Muscle of arm (tissue), 14 donors: ENCODE measurements at places on chromosomes 13 and 19.

DNA sequence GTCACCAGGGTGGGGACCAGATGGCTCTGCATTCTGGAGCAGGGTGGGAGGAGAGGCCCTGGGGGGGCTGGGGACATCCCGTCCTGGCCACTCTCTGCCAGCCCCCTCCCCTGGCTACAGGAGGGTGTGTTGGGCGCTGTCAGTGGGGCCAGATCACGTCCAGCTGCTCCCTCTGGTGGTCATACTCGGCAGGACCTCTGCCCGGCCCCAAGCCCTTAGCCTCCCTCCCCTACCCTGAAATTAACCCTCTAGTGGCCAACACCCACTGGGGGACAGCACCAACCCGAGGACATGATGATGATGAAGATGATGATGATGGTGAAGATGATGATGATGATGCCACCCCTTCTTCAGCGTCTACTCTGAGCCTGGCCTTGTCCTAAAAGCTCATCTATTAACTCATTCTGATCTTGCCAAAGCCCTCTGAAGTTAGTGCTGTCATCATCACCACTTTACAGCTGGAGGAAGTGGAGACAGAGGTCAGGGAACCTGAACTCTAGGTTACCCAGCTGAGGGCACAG, 590 bp upstream of the LGI4 start:
- peak; percentile 92 for DNase-seq

DNA sequence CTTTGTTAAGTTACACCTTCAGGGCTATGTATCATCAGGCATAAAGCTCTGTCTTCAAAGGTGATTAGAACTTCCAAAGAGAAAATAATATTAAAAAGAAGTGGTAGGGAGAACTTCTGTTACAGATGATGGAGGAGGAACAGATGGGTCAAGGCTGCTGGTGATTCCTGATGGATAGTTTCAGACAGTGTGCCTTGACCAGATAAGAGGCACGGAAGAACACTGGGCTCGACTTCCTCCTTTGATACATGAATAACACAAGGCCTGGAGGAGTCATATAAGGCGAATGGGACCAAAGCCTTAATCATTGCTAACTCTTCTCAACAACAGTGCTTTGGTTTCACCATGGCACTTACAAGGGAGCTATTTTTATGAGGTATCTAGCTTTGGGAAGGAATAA, 128.1 kb upstream of the RXFP2 start:
- no peak for DNase-seq

DNA sequence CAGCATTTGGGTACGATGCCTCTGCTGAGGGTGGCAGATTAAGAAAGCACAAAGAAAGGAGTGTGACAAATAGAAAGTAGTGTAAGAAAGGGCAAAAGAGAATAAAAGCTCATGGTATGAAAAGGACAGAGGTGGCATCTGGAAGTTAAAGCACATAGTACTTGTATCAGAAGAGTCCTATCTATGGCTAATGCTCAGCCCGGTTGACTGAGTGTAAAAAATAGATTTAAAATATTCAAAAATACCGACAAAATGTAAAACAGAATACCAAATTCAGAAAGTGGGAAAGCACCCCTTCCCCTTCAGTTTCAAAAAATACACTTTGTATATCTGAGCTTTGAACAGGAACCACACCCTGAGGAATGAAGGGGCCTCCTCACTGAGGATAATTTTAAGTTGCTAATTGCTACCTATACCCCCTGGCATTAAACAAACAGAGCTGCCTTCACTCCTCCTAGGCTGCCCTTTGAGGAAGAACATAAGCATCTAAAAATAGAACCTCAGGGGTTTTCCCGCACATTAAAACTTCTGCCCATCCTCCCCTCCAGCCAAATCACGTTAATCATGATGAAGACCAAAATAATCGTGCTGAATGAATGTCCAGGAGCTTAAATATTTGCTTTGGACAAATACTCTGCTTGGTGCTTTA, 43.3 kb downstream of the DLEU7 start:
- DNase-seq, result no peak

GRCh38 chr19:16002406-16003384, 53.9 kb downstream of the OR10H4 start:
- no peak for DNase-seq

GRCh38 chr19:39996218-39996810, 546 bp upstream of the ZNF546 start:
- peak; percentile 49 for DNase-seq

- DNase-seq, result peak; percentile 27
Observed at GRCh38 chr13:72763411-72763810, 18.3 kb downstream of the DIS3 start.

DNA sequence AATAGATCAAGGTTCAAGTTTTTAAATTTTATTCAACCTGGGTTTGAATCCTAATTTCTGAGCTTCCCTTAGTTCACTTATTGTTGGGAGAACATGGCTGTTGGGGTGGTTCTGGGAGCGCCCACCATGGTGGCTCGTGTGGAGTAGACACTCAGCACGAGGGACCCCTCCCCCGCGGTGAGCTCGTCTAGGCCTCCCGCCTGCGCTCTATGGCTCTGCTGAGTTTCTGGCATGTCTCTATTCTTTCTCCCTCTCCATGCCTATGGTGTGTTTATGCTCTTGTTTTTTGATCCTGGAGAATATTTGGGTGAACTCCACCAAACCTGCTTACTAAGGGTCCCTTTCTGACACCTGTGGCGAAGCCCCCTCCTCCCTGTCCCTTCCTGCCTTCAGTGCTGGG, 1.6 kb upstream of the EPN1 start:
- no peak for DNase-seq

GRCh38 chr19:51123381-51123800, 1.3 kb upstream of the SIGLEC9 start:
- no peak for DNase-seq

DNA sequence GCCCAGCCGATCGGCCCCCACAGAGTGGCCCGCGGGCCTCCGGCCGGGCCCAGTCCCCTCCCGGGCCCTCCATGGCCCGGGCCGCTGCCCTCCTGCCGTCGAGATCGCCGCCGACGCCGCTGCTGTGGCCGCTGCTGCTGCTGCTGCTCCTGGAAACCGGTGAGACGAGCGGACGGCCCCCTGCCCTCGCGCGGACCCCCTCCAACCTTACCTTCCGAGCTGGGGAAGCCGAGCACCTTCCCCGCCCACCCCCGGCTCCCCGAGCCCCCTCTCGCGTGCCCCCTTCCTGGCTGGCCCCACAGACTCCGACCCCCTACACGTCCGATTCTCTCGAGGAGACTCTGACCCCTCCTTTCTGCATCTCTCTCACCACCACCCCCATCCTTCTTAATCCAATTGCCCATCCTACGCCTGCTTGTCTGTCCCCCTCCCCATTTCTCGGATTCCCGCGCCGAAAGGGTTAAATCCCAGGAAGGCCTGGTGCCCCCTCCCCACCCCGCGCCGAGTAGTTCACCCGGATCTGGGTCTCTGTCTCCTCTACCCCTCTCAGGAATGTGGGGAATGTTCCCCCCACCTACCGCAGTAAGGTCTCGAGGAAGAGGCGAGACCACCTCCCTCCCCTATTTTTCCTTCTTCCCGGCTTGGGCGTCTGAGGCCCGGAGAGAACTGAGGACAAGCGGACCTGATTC, 502 bp downstream of the NECTIN2 start:
- DNase-seq, result peak; percentile 43

GRCh38 chr19:40797963-40798682, 868 bp upstream of the EGLN2 start:
- no peak for DNase-seq

DNA sequence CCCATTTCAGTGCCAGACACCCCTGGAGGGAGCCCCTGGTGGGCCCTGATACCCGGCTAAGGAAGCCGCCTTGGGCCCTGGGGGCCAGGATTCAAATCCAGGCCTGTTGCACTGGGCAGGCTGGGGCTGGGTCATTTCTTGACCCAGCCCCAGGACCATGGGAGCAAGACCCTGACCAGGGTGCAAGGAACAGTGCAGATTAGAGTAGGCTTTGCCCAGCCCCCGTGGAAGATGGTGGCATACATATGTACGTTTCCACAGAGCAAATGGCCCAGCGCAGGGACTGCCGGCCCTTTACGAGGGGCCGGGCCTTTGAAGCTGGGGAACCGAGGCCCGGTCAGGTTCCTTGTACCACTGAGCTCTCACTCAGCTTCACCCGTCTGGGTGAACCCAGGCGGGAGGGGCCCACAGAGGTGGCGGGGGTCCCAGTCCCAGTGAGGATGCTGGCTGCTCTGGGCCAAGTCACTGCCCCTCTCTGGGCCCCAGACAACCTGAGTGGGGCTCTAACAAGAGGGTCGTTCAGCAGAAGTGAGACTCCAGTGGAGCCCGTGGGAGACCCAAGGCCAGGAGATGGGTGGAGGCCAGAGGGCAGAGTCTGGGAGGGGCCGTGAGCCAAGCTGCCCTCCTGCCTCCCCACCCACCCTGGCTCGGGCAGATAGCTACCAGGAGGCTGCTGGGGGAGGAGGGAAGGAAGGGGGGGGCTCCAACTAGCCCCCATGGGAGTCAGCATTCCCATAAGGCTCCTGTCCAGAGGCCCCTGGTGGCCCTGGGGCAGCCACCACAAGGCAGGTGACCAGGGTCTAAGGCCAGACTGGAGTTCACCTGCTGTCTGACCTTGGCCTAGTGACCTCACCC, 2.7 kb downstream of the MKNK2 start:
- DNase-seq, result no peak

DNA sequence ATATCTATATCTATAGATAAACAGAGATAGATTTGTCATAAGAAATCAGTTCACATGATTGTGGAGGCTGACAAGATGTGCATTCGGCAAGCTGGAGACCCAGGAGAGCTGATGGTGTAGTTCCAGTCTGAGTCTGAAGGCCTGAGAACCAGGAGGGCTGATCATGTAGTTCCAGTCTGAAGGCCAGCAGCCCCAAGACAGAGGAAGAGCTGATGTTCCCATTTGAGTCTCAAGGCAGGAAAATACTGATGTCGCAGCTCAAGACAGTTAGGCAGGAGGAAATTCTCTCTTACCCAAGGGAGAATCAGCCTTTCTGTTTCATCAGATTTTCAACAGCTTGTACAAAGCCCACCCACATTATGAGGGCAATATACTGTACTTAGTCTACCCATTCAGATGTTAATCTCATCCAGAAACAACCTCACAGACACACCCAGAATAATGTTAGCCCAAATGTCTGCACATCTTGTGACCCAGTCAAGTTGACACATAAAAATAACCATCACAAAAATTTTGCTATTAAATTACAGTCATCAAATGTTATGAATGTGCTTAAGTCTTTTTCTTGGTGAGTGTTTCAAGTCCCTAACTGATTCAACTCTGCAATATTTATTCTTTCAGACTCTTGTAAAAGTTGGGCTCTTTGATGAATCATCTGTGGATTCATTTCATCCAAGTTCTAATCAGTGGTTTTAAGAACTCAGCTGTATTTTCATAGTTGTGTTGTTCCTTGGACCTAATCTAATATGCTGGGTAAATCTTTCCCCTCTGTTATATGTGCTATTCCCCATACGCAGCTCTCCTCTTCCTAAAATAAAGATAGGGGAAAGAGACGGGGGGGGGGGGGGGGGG, 22.7 kb upstream of the LRCH1 start:
- DNase-seq, result peak; percentile 12

- DNase-seq, result no peak
Observed at GRCh38 chr13:94345374-94346195, 133.9 kb downstream of the DCT start.

DNA sequence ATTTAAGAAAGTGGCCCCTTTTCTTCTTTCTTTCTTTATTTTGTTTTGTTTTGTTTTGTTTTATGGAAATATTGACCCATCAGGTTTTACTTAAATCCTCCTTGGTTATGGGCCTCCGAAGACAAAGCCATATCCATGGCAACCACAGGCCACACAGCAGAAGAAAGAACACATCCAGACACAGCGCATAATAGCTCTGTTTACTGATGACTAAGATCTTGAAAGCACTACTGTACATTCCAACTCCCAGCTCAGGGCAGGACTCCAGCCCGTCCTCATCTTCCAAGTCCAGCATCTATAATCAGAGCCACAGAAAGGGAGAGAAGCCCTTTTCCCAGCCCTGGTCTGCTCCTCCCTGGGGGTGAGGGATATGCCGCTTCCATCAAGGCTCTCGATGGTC, 84.3 kb downstream of the NUFIP1 start:
- peak; percentile 96 for DNase-seq

GRCh38 chr13:91372911-91373310, 25.4 kb downstream of the MIR17HG start:
- no peak for DNase-seq

DNA sequence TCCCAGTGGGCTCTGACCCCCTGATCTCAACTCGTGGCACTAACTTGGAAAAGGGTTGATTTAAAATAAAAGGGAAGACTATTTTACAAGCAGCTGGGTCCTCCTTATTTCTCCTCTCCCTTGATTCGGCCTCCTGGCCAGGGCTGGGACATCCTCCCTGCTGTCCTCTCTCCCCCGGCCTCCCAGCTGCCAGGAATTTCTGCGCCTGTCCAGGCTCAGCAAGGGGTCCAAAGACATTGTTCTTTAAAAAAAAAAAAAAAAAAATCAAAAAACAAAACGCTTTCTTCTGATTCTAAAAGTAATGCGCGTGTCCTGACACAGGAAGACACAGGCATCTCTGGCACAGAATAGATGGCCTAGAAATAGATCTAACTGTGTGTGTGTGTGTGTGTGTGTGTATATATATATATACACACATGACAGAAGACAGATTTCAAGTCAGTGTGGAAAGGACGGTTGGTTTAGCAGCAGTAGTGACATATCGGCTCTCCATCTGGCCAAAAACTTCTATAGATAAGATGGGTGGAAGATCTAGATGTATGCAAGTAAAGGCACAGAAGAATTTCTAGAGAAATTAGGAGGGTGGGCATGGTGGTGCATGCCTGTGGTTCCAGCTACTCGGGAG, 12.3 kb upstream of the LENG8 start:
- DNase-seq, result no peak

DNA sequence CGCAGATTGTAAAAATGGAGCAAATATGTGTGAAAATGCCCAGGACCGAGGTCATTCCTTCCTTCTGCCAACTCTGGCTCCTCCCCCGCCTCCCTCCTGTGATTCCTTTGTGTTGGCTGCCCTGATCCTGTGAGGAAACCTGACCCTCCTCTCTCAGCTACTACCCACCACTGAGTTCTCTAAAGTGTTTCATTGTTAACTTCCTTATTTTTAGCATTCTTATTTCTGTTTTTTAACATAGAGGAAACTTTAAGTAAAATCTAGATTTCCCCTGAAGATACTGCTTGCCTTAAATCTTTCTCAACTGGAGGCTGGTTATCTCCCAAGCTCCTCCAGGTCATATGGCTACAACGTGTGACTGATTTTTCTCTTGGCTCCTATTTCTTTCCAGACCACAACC, 21.7 kb upstream of the FBXL3 start:
- no peak for DNase-seq

- DNase-seq, result no peak
Observed at GRCh38 chr13:48594096-48594815, 59.5 kb upstream of the CYSLTR2 start.
